ENCODE measurements at places on chromosomes 13 and 19.

DNA sequence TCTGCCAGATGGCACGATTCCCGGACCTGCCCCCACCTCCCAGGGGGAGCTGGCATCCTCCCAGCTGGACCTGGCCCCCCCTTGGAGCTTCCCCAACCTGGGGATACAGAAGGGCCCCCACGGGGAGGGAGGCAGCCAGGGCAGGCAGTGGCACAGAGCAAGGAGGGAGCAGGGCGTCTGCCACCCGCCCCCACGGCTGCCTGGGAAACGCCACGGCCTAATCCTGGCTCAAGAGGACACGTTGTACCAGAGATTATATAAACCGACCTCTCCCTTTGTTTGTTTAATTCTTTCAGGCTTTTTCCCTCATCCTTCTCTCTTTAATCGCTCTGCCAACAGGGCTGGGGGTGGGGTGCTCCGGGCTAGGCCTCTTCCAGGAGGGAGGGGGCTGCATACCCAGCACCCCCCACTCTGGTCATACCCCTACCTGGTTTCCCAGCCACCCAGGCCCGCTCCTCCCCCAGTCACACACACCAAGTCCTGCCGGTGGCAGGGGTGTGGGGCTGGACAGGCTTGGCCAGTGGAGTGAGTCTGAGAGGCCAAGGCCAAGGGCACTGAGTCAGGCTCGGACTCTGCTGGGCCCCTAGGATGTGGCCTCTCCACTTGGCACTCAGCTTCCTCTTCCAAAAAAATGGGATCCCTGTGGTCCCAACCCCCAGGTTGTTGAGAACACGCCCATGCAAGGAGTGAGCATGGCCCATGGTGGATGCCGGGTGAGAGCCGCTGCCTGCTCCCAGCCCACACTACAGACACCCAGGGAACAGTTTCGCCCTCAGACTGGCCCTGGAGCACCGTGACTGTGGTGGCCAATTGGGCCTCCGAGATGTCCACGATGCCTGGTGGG is 29.5 kb upstream of the NFIC start:
- peaks cover 49% of the 10 kb centered on the region for H3K4me1 ChIP-seq
- H3K27me3 ChIP-seq: no peaks in the 10 kb centered on the region
- no peak overlapping the region for H3K4me3 ChIP-seq
- H3K27ac ChIP-seq: peak overlapping the region; percentile 92
- DNase-seq: peak; percentile 99
- H3K36me3 ChIP-seq: no peaks in the 10 kb centered on the region

DNA sequence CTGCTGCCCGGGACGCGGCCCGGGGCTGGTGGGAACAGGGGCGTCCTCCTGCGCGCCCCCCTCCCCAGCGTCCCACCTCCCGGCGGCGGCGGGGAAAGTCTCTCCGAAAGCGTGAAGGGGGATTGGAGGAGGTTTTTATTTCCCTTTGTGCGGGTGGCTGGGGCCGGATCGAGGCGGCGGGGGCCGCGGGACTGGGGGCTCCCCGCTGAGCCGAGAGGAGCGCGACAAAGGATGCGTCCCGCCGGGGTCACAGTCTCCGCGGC is 132 bp downstream of the SHD start:
- no peak for DNase-seq
- H3K4me1 ChIP-seq: peaks cover 9% of the 10 kb centered on the region
- no peaks in the 10 kb centered on the region for H3K36me3 ChIP-seq
- H3K4me3 ChIP-seq: no peak overlapping the region
- peaks cover 16% of the 10 kb centered on the region for H3K27me3 ChIP-seq

DNA sequence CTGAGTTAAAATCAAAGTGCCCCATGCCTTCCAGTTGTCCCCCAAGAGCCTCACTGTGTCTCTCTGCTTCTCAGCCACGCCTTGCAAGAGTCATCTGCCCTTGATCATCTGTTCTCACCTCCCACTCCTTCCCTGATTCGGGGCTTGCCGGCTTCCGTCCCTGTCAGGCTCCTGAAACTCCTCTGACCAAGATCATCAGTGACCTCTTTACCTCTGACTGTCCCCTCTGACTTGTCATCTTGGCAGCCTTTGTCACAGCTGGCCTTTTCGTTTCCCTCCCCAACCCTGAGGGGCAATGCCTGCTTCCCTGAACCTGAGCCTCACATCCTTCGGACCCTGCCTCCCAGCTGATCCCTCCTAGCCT is 66.3 kb downstream of the MAP4K1 start:
- no peaks in the 10 kb centered on the region for H3K4me1 ChIP-seq
- DNase-seq: no peak
- H3K4me3 ChIP-seq: no peak overlapping the region
- H3K27me3 ChIP-seq: no peaks in the 10 kb centered on the region
- H3K27ac ChIP-seq: no peak overlapping the region

GRCh38 chr13:58991826-58992477 is 1171.8 kb downstream of the DIAPH3 start:
- no peaks in the 10 kb centered on the region for H3K4me1 ChIP-seq
- no peak overlapping the region for H3K27ac ChIP-seq
- DNase-seq: no peak
- no peaks in the 10 kb centered on the region for H3K36me3 ChIP-seq

- H3K36me3 ChIP-seq: peaks cover 10% of the 10 kb centered on the region
- no peak for DNase-seq
- H3K4me3 ChIP-seq: no peak overlapping the region
- H3K27me3 ChIP-seq: no peaks in the 10 kb centered on the region
Measured at GRCh38 chr19:18310118-18310909, 12.6 kb downstream of the LSM4 start.

DNA sequence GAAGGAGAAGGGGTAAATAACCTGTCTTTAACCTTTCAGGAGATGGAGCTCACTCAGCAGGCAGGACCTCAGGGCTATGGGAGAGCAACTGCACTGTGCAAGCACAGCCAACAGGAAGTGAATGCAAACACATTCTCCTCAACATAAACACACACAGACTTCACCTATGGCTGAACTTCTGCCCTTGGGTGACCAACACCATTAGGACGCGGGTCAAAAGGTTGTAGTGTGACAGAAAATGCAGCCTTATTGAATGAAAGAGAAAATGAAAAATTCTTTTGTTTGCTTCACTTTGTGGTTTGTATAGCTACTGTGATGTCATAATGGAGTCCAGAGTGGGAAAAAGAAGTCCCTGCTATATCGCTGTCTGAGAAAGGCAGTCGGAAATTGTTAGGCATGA is 323.0 kb downstream of the NDFIP2 start:
- H3K36me3 ChIP-seq: no peaks in the 10 kb centered on the region
- no peak for DNase-seq
- no peaks in the 10 kb centered on the region for H3K27me3 ChIP-seq
- no peak overlapping the region for H3K27ac ChIP-seq
- no peak overlapping the region for H3K4me3 ChIP-seq

GRCh38 chr13:71325556-71325955 is 541.4 kb downstream of the DACH1 start:
- H3K4me1 ChIP-seq: no peaks in the 10 kb centered on the region
- no peak for DNase-seq
- H3K27ac ChIP-seq: no peak overlapping the region
- H3K36me3 ChIP-seq: no peaks in the 10 kb centered on the region
- H3K27me3 ChIP-seq: no peaks in the 10 kb centered on the region
- no peak overlapping the region for H3K4me3 ChIP-seq

DNA sequence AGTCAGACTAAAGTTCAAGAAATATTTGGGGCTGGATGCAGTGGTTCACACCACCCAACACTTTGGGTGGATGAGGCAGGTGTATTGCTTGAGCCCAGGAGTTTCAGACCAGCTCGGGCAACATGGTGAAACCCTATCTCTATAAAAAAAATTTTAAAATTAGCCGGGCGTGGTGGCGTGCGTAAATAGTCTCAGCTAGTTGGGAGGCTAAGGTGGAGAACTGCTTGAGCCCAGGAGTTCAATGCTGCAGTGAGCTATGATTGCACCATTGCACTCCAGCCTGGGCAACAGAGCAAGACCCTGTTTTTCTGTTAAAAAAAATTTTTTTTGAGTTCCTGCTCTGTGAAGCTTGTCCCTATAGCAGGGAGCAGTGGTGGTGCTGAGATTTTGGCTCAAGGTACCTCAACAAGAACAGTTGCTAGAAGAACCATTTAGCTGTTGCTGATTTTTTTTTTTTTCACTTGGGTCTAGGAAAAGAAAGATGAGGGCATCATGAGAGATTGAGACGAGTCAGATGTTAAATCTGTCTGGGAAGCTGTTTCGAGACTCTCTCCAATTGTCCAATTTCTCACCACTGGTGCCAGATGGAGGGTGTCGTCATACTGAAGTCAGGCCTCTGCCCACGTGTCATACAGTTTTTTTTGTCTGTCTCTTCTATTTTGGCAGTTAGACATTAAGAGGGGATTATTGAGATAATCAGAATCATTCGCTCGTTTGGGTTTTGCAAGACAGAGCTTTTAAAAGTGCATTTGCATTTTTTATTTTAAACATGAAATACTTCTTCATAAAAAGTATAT is 3.7 kb downstream of the SLC25A42 start:
- DNase-seq: peak; percentile 56
- peaks cover 65% of the 10 kb centered on the region for H3K4me1 ChIP-seq
- H3K27me3 ChIP-seq: no peaks in the 10 kb centered on the region

- no peak for DNase-seq
- H3K4me3 ChIP-seq: no peak overlapping the region
- no peaks in the 10 kb centered on the region for H3K27me3 ChIP-seq
- no peaks in the 10 kb centered on the region for H3K4me1 ChIP-seq
- no peaks in the 10 kb centered on the region for H3K36me3 ChIP-seq
Measured at GRCh38 chr13:32592082-32592481, 5.8 kb downstream of the PDS5B start.

DNA sequence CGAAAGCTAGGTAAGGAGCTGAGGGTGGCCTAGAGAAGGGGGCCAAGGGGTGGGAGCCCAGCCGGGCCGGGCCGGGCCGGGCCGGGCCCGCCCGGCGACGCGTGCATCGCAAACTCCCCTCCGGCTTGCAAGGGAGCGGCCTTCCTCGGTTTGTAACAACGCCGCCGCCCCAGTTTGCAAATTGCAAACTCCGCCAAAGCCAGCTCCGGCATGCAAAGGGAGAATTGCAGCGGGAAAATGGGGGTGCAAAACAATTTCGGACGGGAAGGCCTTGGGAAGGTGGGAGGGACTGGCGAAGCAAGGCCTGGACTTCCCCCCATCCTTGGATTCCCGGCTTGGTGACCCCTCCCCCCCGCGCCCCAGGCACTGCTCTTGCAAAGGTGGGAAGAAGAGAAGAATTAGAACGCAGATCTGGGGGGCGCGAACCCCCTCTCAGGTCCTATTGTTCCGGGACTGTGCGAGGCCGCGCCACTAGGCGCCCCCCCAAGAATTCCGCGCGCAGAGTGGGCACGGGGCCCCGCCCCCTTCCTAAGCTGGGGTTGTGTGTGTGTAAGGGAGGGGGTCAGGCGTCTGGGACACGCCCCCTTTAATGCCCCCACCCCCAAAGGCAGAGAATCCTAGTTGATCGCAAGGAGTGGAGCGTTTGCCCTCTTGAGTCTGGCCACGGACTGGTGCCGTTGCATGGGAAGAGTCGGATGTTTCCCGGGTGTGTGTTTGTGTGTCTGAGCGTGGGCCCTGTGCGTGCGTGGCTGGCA is 926 bp downstream of the PRR12 start:
- peak overlapping the region; percentile 86 for H3K4me3 ChIP-seq
- H3K4me1 ChIP-seq: peaks cover 12% of the 10 kb centered on the region
- H3K27me3 ChIP-seq: no peaks in the 10 kb centered on the region

DNA sequence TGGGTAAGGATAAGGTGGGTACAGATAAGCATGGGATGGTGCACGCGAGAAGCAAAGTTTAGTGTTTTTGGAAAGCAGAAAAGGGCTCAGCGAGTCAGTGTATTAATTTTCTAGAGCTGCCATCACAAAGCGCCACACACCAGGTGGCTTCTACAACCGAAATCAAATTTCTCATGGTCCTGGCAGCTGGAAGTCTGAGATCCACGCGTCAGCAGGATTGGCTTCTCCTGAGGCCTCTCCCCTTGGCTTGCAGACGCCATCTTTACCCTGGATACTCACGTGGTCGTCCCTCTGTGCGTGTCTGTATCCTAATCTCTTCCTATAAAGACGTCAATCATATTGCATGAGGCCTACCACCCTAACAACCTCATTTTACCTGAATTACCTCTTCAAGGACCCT is 51.5 kb upstream of the USP29 start:
- no peaks in the 10 kb centered on the region for H3K36me3 ChIP-seq
- DNase-seq: no peak
- no peak overlapping the region for H3K4me3 ChIP-seq
- no peaks in the 10 kb centered on the region for H3K27me3 ChIP-seq
- H3K27ac ChIP-seq: no peak overlapping the region
- H3K4me1 ChIP-seq: no peaks in the 10 kb centered on the region

DNA sequence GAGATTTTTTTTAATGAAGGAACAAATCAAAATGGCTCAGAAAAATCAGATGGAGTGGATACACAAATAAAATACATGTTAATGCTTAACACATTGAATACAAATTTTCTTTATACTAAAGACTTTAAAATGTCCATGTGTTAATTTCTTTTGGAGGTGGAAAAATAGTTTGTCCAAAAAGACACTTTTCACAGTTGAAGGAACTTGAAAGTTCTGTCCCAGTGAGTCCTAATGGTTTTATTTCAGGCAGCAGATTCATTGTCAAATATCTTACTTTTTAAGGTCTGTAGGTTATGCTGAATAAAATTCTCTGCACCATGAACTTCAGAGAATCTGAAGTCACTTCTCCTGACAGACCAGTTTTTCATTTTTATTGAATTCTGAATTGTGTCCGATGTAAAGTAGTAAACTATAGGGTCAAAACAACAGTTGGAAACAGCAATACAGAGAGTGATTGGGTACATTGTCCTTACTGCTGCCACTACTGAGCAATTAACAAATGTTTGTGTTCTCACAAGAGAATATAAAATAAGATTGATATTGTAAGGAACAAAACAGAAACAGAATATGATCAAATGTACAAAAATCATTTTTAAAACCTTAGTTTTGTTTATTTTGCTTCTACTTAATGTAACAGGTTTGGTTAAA is 1.6 kb downstream of the LPAR6 start:
- H3K4me1 ChIP-seq: peaks cover 25% of the 10 kb centered on the region
- peak overlapping the region; percentile 51 for H3K27ac ChIP-seq
- no peaks in the 10 kb centered on the region for H3K36me3 ChIP-seq

- DNase-seq: no peak
- H3K36me3 ChIP-seq: no peaks in the 10 kb centered on the region
- H3K27me3 ChIP-seq: no peaks in the 10 kb centered on the region
- no peak overlapping the region for H3K4me3 ChIP-seq
- H3K27ac ChIP-seq: no peak overlapping the region
- no peaks in the 10 kb centered on the region for H3K4me1 ChIP-seq
Measured at GRCh38 chr13:77752512-77753069, 55.1 kb downstream of the SLAIN1 start.

All from thyroid gland (tissue), 4 donors.